ENCODE measurements at places on chromosomes 7 and 10.

- DNase-seq, result no peak
These were observed 691.9 kb downstream of the INHBA start for GRCh38 chr7:41010967-41011366.

DNA sequence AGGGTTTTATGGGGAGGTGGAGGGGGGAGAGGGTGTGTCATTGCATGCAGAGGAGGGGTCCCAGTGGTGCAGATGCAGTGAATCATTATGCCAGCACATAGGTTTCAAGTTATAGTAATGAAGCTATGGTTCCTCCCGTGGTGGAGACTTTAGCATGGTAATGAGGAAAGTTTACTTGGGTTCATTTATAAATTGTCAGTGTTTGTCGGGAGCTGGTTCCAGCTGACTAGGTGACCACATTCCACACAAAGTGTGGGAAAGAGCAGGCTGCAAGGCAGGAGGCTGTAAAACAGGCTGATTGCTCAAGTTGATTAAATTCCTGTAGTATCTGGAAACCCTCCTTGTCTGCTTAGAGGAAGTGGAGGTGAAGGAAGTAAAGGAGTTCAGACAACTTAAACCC, 78.9 kb downstream of the SRI start:
- no peak for DNase-seq

DNA sequence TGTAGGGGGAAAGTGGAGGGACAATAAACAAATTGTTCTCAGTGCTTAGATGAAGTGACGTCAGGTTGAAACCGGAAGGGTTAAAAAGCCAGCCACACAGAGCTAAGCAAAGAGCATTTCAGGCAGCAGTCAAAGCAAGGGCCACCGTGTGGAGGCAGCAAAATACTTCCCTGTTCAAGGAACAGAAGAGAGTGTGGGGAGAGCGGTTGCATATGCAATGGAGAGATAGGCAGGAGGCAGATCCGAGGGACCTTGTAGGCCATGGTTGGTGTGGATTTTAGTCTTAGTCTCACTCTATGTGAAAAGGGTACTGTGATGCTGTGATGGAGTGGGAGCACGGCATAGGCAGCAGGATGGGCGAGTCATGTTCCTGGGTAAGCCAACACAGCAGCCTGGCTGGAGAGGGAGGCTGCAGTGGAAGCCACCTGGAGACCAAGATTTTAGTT, 3.8 kb upstream of the STN1 start:
- peak; percentile 33 for DNase-seq

- DNase-seq, result no peak
These were observed 190.9 kb downstream of the BMPER start for GRCh38 chr7:34096198-34096651.

- DNase-seq, result no peak
These were observed 52.2 kb upstream of the C10orf90 start for GRCh38 chr10:126722726-126723125.

DNA sequence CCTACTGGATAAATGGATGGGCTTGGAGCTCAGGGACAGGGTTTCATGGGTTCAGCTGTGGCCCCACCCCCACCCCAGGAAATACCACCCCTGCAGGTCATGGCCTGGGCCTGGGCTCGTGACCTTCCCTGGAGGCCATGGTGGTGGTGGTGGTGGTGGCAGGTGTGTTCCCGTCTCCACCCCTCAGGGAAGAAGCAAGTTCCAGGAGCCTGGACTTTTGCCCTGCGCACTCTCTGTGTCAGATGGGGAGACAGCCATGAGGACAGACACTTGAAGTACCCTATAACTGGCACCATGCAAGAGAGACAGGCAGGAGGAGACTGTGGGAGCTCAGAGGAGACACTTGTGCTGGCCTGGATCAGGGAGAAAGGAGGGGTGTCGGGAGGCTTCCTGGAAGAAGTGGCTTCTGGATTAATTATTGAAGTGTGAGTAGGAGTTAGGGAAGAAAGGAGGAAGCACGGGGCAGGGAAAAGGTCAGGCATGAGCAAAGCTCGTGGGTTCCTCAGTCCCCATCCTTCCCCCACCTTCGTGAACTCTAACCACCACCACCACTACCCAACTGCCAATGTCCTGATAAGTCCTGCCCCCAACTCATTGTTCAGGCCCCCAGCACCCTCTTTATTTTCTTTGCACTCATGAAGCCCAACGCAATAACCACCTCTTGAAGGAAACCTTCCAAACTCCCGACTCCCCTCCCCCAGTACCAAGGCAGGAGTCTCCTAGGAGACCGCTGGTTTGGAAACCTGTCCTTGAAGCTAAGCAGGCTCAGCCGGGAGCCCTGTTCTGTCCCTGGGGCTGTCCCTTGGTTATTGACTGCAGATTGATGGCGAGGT, 8.9 kb downstream of the SH2B2 start:
- no peak for DNase-seq

- no peak for DNase-seq
These were observed 17.1 kb downstream of the SEPTIN7 start for GRCh38 chr7:35817930-35818329.

DNA sequence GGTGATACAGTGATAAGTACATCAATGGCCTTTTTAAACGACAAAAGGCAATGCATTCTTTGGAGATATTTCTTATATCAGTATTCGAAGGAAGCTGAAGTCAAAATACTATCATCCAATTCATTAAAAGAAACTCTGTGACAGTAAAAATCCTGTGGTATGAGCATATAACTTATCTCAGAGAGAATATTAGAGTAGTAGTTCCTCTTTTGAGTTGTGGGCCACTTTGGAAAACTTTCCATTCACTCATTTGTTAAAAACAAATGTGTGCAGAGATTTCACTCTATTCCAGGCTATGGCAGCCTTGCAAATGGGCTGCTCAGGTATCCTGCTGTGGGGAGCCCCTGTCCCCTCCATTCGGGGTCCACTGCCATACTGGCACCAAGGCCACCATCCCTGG, 55.3 kb upstream of the ZNF438 start:
- DNase-seq, result no peak
